Stimulated activated CD4-positive, alpha-beta T cell treated with anti-CD3 and anti-CD28 coated beads, TNF-alpha, amount 100 ng/mL, for 24 hours (primary cell): ENCODE measurements at places on chromosomes 7 and 10.
A peak's percentile ranks its signal among the peaks of the same experiment; 100 is the strongest.

GRCh38 chr10:64682043-64682442 is 1160.8 kb downstream of the REEP3 start:
- no peak for DNase-seq

DNA sequence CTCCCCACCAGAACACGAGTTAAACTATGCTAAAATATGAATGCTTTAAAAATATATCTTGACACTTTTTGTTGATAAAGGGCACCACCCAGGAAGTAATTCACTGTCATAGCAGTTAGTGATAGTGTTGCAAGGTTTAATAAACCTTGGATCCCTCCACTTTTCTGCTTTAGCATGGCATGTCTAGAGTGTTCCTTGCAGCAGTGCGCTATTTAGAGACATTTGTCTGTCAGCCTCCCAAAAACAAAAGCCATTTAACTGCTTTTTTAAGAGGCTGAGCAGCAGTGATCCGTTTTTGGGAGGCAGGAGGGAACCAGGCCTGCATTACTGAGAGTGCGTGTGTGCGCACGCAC is 69.6 kb upstream of the RAB11FIP2 start:
- no peak for DNase-seq

- no peak for DNase-seq
Observed at GRCh38 chr10:110410329-110411046, 87.2 kb upstream of the DUSP5 start.

DNA sequence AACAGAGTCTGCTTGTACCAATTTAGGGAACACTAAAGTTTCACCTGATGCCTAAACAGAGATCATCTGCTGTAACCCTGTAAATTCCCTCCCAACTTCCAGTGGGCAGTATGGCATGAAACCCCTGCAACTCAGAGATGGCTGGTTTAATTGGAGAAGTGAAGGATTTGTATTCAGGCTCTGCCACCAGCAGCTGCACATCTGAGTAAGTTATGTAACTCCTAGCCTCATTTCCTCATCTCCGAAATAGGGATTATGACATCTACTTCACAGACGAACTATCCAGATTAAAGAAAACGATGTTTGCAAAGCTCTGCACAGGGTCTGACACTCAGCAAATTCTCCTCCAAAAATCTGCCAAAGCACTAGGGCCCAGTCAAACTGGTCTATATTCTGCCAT is 493.0 kb downstream of the KCNMA1 start:
- no peak for DNase-seq

DNA sequence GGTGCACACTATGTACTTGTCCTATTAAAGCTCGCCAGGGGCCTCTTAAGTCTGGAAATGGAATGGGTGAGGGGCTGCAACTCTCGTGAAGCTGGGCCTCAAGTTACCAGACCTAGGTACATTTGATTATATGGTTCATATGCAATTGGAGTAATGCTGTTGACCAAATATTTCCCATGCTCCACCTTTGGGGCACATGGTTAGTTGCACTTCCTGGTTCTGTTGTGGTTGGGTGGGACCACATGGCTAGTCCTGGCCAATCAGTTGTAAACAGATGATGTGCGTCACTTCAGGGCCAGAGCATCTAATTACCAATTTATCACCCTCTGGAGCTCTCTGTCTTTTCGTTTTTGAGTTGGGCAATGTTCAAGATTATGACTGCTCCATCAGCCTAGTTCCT is 39.5 kb upstream of the OPN4 start:
- DNase-seq = no peak

DNA sequence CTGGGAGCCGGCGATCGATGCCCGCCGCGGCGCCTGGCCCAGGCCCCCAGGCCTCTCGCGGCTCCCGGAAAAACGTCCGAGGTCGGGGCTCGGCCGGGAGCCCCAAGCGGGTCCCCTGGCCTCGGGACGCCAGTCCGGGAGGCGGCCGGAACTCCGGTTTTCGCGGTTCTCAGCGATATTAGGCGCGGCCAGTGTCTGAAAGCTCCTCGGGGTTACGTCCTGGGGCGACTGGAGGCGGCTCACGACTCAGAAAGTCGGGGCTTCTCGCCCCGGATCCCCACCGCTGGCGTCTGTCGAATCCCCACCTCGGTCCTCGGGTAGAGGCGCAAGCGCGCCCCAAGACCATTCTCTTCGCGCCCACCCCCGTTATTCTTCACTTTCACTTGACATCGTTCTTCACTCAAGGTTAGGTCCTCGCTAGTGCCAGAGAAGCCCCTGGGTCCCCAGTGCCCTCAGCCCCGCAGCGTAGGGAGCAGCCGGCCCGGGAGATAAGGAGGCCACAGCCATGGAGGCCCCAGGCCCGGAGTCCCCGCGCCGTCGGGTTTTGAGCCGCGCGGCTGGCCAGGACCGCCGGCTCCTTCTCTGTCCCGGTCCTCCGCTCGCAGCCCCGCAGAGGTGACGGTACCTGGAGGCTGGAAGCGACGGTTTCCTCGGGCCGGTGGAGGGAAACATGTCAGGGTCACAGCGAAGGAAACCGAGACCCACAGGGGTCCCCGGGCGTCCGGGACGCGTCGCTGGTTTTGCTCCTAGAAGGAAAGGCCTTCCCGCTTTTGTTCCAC is 35.2 kb upstream of the EBLN1 start:
- DNase-seq = no peak

GRCh38 chr7:16702441-16702840 is 51.1 kb upstream of the TSPAN13 start:
- DNase-seq = no peak

DNA sequence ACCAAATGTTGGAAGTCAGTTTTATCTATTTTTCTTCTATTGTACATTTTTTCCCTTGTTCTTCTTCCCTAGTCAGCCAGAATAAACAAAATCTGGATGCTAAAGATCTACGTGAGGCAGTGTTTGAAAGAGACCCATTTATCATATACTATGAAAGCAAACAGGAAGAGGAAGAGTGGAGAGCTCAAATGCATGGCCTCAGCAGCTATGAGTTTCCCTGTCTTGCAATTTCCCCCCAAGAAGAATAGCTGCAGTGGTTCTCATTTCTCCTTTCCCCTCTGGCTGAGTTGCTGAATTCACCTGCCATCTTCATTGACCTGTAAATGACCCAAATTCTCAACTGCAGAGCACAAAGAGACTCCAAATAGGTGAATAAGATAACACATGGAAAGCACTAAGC is 347.1 kb upstream of the NRP1 start:
- no peak for DNase-seq

DNA sequence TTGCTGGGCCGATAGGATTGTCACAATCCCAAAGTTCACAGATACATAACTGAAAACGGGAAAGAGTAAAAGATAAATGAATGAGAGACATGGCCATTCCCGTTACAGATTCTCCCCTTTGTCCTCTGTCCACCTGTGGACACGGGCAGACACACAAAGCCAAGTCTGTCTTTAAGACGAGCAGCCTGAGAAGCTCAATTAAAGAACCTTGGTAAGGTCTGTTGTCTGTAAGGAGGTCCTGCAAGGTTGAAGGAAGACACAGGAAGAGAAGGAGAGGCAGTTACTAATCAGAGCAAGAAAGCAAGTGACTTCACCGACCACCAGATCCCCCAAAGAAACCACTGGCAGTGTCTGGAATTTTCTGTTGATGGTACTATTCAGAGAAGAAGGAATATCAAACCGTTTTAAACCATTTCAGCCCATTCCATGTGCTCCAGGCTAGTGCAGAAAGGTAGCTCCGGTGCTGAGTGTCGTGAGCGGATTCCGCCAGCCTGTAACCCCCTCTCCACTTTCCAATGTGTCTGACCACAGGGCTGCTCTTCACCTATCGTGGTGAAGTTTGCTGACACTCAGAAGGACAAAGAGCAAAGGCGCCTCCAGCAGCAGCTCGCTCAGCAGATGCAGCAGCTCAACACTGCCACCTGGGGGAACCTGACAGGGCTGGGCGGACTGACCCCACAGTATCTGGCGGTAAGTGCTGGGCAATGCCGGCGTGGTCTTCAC is 252.6 kb downstream of the CELF2 start:
- DNase-seq = peak; percentile 61

DNA sequence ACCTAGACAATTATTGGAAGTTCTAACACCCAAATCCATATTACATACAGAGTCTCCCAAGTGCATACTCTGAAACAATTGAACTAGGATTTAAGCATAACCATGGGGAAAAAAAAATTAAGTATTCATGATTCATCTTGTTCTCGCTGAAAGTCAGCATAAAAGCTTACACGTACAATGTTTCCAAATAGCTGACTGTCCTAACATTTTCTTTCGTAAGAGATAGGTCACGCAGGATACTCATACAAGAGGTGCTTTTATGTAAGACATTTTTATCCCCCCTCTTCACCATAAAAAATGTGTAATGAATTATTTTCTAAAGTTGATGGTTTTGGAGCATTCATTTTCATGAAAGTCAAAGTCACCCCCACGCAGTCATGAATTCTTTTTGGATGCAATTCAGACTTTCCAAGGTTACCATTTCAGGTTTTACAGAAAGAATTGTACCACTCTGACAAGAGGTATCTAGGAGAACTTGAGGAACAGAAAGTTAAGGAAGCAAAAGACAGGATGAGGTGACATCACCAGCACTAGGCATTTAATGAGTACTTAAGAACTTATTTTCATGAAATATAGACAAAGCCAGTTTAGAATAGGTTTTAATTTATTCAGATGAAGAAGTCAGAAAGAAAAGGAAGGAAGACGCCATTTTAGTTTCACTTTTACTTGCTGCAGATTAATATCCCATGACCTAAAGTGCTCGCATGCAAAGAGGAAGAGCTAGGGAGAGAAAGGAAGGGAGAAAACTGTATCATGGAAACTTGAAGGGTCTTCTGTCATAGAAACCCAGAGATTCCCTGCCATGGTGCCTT is 55.8 kb downstream of the TMEM26 start:
- no peak for DNase-seq

- DNase-seq = no peak
Observed at GRCh38 chr7:42832667-42833066, 79.2 kb downstream of the C7orf25 start.

- DNase-seq = no peak
Observed at GRCh38 chr10:79299397-79300241, 47.6 kb upstream of the PPIF start.

DNA sequence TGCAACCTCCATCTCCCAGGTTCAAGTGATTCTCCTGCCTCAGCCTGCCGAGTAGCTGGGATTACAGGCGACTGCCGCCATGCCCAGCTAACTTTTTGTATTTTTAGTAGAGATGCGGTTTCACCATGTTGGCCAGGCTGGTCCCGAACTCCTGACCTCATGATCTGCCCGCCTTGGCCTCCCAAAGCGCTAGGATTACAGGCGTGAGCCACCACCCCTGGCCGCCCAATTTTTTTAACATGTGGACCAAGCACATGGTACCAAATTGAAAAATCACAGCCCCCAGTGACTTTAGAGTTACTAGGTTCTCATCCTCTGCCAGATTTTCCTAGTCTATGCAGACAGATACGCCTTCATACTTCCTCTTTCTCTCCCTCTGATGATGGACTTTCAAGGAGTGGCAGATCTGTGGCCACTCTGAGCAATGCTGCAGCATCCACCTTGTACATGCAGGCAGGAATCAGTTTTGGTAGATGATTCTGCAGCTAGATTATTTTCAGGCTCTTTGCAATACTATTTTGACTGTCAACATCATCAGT is 34.0 kb upstream of the EZH2 start:
- DNase-seq = no peak

DNA sequence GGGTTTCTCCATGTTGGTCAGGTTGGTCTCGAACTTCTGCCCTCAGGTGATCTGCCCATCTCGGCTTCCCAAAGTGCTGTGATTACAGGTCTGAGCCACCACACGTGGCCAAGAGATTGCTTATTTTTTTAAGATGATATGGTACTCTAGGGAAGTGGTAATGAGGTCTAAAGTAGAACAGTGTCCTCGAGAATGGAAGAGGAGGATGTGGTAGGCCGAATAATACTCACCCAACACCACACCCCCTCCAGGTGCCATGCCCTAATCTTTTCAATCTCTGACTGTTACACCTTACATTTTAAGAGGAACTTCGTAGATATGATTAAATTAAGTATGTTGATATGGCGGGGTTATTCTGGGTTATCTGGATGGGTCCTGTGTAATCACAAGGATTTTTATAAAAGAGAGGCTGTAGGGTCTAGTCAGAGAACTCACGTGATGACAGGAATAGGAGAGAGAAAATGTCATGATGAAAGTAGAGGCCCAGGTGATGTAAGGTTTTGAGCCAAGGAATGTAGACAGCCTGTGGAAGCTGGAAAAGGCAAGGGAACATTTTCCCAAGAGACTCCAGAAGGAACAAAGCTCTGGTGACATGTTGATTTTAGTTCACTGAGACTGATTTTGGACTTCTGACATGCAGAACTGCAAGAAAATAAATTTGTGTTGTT is 29.5 kb downstream of the CDK13 start:
- DNase-seq = no peak

- no peak for DNase-seq
Observed at GRCh38 chr10:21488957-21489446, 36.5 kb downstream of the SKIDA1 start.

- no peak for DNase-seq
Observed at GRCh38 chr7:95690367-95690947, 81.9 kb upstream of the DYNC1I1 start.

DNA sequence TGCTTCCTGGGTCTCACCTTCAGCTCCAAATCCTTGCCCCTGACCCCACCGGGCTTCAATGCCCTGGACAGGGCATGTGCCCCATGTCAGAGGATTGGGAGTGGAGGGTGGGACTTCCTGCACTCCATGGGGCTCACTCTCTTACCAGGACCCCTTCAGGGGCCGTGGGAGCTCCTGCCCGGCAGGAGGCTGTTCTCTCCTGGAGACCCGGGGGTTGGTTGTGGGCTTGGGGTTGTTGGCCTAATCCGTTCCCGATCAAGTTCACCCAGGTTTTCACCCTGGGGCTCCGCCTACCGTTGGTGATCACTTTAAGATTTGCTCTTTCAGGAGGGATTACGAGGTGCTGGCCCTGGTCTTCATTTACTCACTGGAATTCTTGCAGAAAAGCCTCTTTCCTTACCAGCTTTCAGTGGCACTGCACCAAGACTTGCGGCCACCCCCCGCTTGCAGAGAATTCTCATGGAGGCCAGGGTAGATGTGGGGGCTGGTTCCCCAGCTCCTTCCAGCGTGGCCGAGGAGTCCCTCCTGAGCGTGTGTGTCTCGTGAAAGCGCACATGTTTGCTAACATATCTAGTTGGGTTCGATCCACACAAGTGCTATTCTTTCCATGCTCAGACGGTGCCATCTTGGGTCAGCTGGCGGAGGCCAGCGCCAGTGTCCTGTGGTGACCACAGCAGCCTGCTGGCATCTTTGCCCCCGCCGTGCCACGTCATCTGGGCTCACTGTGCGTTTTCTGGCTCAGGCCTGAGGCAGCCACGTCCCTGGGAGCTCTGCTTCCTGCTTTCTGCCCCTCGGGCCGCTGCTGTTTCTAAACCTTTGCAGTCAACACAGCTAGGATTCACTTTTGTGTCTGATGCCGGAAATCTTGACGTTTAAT is 15.6 kb downstream of the PWWP2B start:
- DNase-seq = no peak

GRCh38 chr10:61765176-61766087 is 102.7 kb downstream of the CABCOCO1 start:
- no peak for DNase-seq

GRCh38 chr10:93876381-93876780 is 17.4 kb upstream of the SLC35G1 start:
- no peak for DNase-seq
